ENCODE measurements at places on chromosomes 7 and 10.

- no peak for DNase-seq
Observed at GRCh38 chr7:102856036-102856435, 56.8 kb upstream of the LRRC17 start.

- no peak for DNase-seq
Observed at GRCh38 chr10:69292459-69292858, 14.2 kb downstream of the HK1 start.

- DNase-seq = no peak
Observed at GRCh38 chr10:79340646-79341244, 6.5 kb upstream of the PPIF start.

DNA sequence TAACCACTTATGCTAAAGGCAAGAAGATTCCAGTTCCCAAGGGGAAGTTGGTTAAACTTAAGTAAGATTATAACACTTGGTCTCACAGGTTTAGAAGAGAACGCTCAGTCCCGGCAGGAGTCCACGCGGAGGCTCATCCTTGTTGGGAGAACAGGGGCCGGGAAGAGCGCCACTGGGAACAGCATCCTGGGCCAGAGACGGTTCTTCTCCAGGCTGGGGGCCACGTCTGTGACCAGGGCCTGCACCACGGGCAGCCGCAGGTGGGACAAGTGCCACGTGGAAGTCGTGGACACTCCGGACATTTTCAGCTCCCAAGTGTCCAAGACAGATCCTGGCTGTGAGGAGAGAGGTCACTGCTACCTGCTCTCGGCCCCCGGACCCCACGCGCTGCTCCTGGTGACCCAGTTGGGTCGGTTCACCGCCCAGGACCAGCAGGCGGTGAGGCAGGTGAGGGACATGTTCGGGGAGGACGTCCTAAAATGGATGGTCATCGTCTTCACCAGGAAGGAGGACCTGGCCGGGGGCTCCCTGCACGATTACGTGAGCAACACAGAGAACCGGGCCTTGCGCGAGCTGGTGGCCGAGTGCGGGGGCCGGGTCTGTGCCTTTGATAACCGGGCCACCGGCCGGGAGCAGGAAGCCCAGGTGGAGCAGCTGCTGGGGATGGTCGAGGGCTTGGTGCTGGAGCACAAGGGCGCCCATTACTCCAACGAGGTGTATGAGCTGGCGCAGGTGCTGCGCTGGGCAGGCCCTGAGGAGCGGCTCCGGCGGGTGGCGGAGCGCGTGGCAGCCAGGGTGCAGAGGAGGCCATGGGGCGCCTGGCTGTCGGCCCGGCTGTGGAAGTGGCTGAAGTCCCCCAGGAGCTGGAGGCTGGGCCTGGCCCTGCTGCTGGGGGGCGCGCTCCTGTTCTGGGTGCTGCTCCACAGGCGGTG, 3.8 kb downstream of the GIMAP1 start:
- DNase-seq = no peak

- DNase-seq = no peak
Observed at GRCh38 chr7:104926601-104927041, 87.4 kb upstream of the KMT2E start.

DNA sequence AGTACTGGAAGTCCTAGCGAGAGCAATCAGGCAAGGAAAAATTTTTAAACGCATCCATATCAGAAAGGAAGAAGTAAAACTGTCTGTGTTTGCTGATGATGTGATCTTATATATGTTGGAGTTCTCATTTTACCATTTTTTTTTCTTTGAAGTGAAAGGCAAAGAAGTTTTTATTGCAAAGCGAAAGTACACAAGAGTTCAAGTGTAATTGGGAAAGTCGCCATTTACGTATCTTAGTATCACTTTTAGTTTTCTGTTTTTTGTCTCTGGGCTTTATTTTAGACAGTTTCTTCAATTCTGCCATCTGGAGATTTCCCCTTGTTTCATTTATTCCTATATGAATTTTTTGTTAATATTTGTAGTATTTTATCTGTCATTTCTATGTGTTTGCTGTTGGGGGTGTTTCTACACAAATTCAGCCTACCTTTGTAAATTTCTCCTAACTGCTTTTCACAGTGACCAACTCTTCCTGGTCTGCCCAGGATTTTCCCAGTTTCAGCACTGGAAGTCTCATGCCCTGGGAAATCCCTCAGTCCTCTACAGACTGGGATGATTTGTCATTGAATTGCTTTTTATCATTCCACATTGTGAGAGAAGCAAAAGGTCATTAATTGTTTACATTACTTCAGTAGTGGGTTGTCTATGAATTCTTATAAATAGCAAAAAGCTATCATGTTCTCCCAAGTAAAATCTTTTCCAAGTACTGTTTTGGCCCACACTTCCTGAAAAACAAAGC, 23.2 kb downstream of the BET1 start:
- no peak for DNase-seq

GRCh38 chr7:157010588-157011332, at the start of gene MNX1:
MNX1 (minus strand) TSS chr7:157010663; CDS start chr7:157010350, 313 bp downstream.
- no peak for DNase-seq

Data from cortex of kidney (tissue), 1 donor.